ENCODE measurements at places on chromosomes 6 and 20.

DNA sequence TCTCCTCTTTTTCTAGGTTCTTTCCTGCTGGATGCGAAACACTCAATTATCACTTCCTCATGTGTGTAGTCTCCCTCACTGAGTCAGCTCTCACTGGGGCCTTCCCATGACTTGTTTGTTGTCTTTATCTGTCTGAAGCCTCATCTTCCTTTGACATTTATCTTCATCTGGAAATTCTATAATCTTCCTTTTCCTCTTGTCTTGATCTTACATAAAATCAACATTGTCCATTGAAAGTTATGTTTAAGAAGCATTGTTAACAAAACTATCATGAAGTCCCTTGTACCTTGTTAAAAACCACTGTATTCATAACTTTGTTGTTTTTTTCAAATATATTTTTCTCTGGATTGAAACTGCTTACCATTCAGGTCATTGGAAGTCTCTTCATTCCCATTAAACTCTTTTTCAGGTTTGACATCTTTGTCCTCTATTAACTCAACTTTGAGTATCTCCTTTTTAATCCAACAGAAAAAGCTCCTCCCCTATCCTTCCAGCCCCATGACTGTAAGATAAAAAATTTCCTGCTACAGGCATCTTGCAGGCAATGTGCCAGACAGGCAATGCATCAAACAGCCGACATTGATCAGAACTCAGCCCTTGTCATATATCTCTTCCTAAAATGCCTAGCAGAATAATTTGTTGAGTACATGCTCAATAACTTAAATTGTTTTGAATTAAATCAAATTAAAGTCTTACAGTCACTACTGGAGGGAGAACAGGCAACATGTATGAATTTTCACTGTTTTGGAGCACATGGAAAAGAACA is 34.8 kb downstream of the MYLIP start:
- DNase-seq = no peak

- no peak for DNase-seq
These were observed 16.6 kb downstream of the B4GALT5 start for GRCh38 chr20:49697071-49697470.

DNA sequence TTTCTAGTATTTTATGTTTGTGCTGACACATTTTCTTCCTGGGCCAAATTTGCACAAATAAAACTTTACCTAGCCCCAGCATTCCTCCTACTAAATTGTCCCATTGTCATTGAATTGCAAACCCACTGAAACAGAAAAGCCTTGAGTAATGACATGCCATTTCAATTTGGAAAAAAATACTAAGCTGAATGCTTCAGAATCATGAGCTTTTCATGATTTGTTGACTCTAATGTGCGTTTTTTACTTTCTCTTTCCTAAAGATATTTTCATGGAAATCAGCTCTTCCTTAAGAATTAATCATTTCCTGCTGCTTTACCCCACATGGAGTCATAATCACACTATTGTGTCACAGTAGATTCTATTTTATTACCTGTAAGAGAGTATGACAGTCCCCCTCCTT is 47.4 kb downstream of the TRDN start:
- DNase-seq = no peak

DNA sequence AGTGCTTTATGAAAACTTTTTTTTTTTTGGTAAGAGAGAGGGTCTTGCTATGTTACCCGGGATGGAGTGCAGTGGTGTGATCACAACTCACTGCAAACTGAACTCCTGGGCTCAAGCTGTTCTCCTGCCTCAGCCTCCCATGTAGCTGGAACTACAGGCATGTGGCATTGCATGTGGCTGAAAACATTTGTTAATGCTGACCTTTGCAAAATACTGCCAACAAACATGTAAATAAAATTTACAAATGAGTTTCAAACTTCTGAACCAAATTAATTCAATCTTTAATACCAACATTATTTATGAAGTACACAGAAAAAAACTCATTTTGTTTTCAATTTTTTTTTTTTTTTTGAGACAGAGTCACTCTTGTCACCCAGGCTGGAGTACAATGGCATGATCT is 26.1 kb upstream of the ZBTB2 start:
- no peak for DNase-seq

GRCh38 chr6:107624541-107624940 is 134.6 kb downstream of the SOBP start:
- DNase-seq = no peak

DNA sequence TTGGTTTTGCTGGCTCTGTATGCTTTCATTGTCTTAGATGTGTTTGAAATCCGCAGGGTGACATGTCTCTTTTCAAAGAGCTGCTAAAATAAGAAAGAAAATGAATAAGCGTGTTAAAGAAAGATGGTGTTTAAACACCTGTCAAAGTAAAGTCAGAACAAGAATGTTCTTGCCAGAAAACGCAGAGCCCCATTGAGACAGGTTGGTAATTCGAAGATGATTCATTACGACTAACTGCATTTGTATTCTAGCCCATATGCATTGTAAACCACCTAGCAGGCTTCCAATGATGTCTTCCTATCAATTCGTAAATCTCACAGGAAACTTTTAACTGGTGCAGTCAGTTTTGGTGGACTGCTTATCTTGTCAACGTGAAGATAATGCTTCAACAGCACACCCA is 16.8 kb downstream of the PHACTR2 start:
- DNase-seq = no peak

GRCh38 chr6:136592930-136593673 is 42.9 kb upstream of the MAP7 start:
- no peak for DNase-seq

- DNase-seq = no peak
These were observed 591.7 kb upstream of the NRSN1 start for GRCh38 chr6:23534351-23534750.

DNA sequence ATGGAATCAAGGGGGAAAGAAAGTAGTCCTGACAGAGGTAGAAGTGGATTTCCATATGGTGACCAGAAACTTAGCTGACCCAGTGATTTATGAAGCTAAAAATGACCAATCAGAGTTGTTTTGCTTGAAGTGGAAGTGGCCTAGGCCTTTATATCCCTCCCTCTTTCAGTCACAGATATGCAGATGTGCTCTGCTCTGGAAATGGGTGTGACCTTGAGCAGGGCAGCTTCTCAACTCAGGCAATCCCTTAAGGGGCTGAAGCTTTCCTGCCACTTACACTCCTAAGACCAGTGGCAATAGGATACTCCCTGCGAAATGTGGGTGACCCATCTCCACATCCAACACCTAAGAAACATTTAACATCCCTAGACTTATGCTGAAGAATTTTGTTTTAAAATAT is 256.6 kb downstream of the EYS start:
- no peak for DNase-seq

DNA sequence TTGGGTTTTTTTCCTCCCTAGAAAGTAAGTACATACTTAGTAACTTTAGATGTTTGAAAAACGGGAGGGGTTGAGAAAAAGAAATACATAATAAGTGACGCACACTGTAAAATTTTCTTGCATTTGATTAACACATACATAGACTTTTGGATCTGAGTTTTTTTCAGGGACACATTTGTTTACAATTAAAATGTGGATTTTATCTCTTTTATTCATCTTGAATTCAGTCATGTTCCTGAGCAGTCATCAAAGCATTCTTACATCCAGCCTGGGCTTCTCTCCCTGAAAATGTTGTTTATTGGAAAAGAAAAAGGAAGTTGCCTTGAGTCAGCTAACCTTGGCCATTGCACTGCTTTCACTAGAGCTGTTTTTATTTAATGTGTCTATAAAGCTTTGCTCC is 8.7 kb upstream of the RPP40 start:
- no peak for DNase-seq

DNA sequence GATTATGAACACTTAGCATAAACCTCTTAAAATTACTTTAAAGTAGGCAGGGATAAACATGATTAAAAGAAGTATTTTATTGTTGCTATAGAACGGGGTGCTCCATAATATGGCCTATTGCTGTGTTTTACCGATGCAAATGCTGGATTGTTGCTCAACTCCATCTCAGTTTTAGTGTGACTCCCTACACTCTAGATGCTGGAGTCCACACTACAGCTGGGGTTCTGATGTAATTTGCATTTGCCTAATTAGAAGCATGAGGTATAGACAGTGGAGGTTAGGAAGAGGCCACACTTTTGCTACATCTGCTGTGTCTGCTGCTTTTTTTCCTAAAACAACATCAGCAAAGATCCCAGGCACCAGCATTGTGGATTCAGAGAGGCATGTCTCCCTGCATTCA is 6.7 kb upstream of the HMGN3 start:
- no peak for DNase-seq

- no peak for DNase-seq
These were observed 818.7 kb upstream of the GJE1 start for GRCh38 chr6:141313986-141314385.

- DNase-seq = no peak
These were observed 26.3 kb downstream of the SAMHD1 start for GRCh38 chr20:36925234-36925633.

GRCh38 chr6:165751486-165751885 is 88.4 kb upstream of the PDE10A start:
- no peak for DNase-seq

DNA sequence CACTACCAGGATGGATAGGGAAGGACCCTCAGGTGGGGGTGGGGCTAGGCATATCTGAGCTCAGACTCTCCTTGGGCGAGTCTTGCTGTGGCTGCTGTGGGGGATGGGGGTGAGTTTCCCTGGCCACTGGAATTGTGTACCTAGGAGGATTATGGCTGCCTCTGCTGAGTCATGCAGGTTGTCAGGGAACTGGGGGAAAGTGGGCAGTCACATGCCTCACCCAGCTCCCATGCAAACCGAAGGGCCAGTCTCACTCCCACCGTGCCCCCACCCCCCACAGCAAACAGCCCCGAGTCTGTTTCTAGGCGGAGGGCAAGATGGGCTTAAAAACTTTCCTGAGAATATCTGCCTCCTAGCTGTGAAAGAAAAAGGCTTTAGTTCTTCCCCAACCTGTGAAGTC is 210.3 kb upstream of the FERMT1 start:
- DNase-seq = no peak

GRCh38 chr20:39986173-39986904 is 702.7 kb downstream of the MAFB start:
- DNase-seq = no peak

DNA sequence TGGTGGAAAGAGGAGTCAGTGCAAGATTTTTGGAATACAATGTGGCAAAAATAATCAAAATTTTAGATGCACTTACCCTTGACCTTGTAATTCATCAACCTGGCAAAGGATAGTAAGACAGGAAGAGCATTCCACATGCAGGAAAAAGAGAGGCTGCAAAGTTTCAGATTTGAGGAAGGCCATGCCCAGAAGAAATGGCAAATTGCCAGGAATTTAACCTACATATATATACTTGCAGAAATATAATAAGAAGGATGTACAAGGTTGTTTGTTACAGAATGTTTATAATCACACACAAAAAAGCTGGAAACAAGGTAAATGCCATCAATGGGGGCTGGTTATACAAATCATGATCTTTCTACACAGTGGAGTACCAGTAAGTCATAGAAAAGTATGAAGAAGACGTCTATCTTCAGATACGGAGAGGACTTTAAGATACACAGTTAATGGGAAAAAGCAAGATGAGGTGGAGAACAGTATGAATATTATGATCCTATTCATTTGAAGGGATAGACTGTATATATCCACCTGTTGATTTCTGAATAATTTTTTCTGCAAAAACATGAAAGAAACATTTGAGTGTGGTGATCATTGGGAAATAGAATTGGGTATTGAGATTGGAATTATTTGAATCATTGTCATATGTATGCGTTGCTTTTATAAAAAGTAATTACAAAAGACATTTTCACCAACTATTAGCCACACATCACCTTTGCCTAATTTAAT is 253.8 kb downstream of the TBC1D7 start:
- no peak for DNase-seq

- no peak for DNase-seq
These were observed 12.3 kb upstream of the DSP start for GRCh38 chr6:7529141-7529540.

- no peak for DNase-seq
These were observed 33.3 kb downstream of the JPH2 start for GRCh38 chr20:44153636-44154043.

GRCh38 chr6:115120391-115120790 is 777.6 kb upstream of the HS3ST5 start:
- DNase-seq = no peak

- DNase-seq = no peak
These were observed 19.8 kb upstream of the CDC5L start for GRCh38 chr6:44367681-44368080.

DNA sequence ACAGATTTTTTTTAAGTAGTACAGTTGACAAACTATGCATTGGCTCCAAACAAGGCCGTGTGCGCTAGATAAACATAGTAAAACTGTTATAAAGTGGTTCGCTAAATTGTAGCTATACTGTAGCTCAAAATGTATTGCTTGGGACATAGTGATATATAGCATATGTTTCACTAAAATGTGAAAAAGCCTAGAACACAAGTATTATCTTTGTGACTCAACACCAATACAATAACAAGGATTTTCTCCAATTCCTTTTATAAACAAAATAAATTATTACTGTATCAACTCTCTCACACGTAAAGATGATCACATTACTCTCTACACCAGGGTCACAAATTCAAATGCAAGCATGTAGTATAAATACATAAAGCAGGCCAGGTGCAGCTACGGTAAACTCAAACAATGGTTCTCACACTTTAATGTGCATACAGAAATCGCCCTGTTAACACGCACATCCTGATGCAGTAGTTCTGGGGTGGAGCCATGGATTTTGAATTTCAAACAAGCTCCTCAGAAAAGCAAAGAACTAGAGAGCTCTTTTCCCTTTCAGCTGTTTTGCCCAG is 214.6 kb downstream of the GMDS start:
- DNase-seq = no peak

DNA sequence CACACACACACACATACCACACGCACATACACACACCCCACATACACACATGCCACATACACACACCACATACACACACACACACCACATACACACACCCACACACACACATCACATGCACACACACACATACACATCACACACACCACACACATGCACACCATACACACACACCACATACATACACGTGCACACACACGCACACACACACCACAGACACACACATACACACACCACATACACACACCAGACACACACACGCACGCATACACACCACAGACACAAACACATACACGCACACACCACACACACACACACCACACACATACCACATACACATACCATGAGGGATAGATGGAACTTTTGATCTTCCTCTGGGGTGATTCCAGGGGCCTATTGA is 90.2 kb downstream of the DLGAP4 start:
- DNase-seq = no peak

DNA sequence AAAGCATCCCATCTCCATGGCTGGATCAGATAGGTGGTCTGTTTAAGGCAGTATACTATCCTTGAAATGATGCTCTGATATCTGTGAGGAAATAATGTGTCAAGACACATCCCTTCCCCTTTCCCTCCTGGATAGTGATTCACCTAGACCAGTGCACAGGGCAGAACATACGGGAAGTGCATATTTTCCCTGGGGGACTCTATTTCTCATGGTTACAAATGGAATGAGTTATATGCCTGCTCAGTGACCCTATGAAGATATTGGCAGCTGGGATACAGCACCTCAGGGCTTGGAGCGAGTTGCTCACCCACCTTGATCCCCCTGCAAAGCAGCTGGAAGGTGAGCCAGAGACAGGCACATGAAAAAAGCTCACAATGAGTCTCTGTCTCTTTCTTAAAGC is 67.5 kb upstream of the PRL start:
- DNase-seq = no peak

- DNase-seq = no peak
These were observed 31.3 kb downstream of the KIAA0319 start for GRCh38 chr6:24614648-24615047.

GRCh38 chr6:7615611-7616383 is 25.8 kb downstream of the SNRNP48 start:
- DNase-seq = no peak

Data from stimulated activated CD8-positive, alpha-beta memory T cell treated with anti-CD3 and anti-CD28 coated beads, Interleukin-4, amount 100 ng/mL, for 4 hours (primary cell).